CD4-positive, alpha-beta T cell treated with Interferon alpha-2 for 1 hour (primary cell): ENCODE measurements at places on chromosomes 3 and 15.

DNA sequence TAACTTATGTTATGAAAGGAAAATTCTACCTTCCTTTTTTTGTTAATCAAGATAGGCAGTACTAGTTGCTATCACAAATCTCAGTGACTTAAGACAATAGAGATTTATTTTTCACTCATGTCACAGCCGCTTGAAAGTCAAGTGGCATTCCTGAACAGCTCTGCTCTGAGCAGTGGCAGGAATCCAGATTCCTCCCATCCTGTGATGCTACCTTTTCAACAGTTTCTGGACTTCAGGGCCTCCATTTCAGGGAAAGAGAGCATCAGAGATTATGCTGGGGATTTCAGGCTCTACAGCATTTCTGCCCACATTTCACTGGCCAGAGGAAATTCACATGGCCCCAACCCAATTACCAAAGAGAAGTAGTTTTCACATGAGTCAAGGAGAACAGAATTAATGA is 83.4 kb downstream of the IL1RAP start:
- no peak for DNase-seq

DNA sequence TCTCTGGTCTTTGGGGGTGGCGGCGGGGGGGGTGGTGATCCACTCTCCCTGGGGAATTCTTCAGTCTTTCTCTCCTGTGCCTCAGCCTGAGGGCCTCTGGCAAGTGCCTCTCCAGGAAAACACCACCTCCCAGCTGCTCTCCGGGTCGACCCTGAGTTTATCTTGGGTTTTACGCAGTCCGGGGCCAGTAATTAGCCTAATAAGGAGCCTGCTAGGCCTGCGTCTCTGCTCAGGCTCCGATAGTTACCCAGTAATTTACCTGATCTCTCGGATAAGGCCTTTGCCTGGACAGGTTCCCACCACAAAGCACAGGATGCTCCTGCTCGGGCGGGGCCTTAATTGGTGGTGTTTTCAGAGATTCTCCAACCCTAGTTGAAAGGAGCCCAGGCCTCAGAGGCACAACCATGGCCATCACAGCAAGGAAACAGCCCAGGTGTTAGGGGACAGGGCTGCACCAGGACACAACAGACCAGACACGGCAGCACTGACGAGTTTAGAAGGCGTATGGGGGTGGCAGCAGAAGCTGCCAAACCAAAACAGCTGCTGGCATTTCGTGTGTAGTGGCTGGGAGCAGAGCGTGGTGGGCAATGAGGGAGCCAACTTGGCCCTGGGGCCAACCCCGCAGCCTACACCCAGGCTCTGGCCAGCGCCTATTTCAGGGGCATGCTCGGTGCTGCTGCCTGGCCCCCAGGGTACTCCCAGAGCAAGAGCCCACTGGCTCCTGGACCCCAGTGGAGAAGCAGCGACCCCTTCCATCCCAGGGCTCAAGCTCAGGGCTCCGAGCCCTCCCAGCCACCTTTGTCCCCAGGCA is 71.4 kb downstream of the KLF13 start:
- no peak for DNase-seq

DNA sequence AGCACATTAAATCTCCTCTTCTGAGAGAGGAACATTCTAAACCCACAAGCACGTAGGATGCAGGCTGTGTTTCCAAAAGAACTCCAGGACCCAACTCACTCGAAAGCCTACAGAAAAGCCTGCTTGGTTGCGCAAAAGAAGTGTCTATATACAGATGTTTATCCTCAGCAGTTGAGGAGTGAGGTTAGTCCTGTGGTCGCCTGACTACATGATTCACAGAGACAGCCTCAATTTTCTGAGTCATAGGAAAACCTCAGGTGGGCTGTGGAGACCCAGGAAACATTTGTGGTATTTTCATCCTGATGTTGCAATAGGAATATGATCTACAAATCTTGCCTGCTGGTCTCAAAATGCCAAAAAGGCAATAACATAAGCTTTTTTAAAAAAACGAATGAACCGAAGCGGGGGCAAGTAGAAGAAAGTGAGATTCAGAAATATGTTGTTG is 183.8 kb upstream of the THRB start:
- DNase-seq: no peak

- DNase-seq: no peak
Observed at GRCh38 chr15:52445553-52445952, 83.1 kb downstream of the MYO5A start.

- no peak for DNase-seq
Observed at GRCh38 chr3:40845447-40845846, 320.7 kb downstream of the ZNF621 start.

DNA sequence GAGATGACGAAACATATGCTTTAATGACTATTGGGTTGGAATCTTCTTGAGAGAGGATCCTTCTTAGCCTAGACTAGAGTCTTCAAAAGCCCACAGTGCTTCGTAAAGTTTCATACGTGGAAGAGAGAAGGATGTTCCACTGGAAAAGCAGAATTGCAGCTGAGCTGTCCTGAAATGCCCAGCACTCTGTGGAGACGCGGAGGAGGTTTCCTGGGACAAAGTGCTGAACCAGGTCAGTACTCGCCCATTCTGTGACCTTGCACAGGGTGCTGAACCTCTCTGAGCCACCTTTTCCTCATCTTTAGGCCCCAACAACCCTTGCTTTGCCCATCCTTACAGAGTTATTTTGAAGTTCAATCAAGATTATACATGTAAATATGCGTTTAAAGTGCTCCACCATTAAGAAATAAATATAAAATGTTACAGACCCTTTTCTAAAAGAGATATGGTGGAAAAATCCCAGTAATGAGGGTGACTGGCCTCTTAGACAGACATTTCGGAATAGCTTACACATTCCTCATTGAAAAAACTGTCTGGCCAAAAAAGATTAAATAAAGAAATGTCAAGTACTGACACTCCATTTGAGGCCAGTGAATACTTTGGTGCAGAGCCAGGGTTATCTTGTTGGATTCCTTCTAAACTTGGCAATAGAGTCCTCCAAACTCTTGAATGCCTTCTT is 4.2 kb upstream of the MAGEF1 start:
- DNase-seq: no peak

GRCh38 chr3:184823990-184824389 is 12.0 kb downstream of the VPS8 start:
- DNase-seq: no peak

GRCh38 chr15:70880781-70881180 is 11.5 kb downstream of the THAP10 start:
- no peak for DNase-seq

DNA sequence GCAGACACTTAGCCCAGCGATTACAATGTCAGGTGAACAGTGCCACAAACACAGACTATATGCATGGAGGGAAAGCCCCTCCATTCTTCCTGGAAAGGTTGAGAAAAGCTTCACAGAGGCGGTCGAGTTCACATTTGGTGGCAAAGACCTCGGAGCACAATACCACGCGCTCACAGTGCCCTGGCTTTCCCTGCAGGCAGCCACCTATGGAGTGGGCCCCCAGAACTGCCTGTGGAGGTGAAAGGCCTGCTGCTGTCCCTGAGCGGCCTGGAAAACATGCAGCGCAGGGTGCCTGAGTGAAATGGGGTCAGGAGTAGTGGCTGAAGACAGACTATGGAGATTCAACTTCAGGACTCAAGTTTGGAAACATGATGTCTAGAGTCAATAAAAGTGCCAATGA is 26.9 kb downstream of the PDIA5 start:
- no peak for DNase-seq

DNA sequence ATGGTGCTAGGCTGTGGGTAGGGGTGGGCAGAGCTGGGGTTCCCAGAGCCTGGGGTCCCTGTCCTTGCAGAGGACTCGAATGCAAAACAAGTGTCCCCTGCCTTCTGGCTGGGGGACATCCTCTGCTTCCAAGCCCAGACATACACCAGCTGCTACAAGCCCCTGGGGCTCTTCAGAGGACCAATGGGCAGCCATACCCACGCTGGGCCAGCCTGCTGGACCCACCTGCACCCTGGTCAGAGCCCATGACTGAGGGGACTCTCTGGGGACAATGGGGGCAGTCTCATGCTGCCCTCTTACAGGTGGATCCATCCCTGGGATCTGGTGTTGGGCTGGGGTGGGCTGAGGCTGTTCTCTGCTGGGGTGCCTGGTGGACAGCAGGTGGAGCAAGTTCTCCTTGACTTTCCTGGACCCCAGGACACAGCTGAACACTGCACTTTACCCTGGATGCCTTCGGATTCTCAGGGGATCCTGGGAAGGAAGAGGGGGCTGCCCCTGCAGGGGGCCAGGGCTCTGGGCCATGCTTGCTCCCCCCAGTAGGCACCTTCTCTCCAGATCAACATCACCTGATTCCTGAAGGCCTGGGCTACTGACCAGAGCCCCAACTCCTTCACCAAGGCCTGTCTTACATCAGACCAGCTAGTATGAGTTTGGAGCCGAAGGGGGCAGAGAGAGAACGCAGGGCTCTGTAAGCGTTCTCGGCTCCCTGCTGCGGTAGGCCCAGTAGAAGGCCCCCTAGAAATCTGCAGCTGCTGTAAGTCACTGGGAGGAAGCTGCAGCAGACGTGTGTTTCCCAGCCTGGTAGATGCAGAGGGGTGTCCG is 7.2 kb upstream of the COMMD4 start:
- DNase-seq: no peak

DNA sequence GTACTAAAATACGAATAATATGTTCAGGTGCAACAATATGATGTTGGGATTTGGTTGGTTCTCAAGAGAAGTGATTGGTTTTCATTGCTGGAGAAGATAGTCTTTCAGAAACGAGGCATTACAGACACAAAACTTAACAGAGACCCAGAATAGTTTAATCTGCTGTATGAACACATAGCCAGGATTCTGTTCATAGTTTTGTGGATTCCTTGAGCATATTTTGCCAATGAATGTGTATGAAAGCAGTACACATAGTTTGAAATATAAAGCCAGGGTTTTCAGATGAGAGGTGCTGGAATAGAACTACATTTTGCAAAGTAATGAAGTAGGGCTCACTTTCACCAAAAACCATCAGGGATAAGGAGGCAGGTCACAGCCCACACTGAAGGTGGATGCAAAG is 5.7 kb upstream of the MCTP2 start:
- DNase-seq: no peak

DNA sequence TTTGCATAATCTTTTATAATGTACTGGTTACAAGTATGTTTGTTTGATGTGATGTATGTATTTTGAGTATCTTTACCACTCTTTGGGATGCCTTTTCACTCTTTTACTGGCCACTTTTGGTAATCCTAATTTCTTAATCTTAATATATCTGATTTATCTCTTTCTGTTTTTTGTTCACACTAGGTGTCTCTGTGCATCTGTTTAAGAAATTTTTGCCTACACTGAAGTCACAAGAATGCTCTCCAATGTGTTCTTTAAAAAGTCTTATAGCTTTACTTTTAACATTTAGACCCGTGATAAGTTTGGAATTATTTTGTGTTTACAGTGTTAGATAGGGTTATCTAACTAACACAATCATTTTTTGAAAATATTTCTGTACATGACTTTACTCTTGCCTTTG is 659.1 kb downstream of the SI start:
- no peak for DNase-seq

DNA sequence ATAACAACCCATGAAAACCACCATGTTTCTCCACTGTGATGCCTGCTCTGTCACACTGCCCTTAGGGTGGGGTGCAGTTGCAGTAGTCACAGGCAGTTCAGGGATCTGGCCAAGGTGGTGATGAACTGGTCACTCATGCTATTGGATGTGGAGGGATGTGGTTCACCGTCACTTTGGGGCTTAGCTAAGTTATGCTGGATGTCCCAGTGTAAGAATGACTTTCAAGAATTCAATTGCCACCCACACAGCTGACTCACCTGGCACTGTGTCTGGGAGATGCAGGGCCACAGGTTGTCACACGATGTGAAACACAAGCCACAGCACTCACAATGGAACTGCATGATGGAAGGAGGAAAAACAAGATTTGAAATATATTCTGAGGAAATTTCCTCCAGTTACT is 146.1 kb upstream of the CTNNB1 start:
- DNase-seq: no peak

DNA sequence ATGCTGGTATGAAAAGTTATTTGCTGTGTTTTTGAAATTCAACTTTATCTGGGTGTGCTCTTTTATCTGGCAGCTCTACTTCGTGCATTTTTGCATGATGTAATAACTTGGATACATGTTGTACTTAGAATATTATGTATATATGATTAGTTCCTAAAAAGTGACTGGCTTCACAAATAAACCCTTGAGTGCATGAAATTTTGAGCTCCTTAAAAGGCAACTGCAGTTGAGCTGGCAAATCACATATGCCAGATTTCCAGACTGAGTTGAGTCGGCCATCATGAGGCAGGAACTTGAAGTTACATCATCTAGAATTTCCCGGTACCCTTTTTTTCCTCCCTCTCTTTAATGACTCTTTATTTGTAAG is 162.5 kb downstream of the FNDC3B start:
- DNase-seq: no peak

- no peak for DNase-seq
Observed at GRCh38 chr3:54014067-54014466, 108.3 kb upstream of the CACNA2D3 start.

DNA sequence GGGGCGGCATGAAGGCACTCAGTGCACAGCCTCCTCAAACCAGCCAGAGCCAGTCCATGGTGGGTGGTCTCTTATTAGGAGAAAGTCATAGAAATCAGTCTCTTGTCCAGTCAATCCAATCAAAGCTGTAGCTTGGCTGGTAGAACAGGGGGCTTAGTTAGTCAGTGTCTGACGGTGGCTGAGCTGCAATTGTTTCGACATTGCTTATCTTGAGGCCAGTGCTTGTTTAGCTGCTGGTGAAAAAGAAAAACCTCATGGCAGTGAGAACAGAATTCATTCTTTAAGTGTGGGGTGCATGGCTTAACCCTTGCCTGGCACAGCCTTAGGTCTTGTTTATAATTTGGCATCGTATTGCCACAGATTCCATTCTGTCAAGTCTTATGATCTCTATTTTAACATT is 53.9 kb downstream of the FGD5 start:
- DNase-seq: no peak

DNA sequence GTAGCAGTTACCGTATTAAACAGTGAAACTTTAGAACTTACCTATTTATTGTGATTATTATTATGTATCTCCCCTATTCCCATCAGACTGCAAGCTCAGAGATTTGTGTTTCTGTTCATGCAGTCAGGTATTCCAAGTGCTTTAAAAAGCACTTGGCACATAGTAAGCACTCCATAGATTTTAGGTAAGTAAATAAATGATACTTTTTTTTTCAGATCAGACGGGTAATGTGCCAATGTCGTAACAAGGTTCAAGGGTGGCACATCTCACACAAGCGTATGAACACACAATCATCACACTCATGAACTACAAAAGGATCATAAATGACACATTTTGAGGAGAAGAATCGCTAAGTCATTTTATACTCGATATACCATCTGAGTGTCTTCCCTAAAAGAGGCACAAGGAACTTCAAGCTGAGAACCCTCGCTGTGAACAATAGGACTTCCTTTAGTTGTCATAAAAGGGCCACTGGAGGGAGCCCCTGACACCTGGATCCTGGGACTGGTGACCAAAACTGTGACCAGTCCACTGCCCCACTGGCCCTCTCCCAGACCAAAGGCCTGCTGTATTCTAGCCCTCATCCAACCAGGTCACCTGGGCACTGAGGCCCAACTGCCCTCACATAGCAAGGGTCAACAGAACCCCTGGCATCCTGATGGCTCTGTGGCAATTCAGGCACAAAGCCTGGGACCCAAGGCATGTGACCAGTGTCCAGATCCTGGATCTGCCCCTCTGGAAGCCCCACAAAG is 32.1 kb downstream of the KIF9 start:
- peak; percentile 3 for DNase-seq

GRCh38 chr3:64144241-64144900 is 80.9 kb downstream of the PRICKLE2 start:
- DNase-seq: no peak
